GOT3 (cell line): ENCODE measurements at places on chromosomes 5 and 9.

DNA sequence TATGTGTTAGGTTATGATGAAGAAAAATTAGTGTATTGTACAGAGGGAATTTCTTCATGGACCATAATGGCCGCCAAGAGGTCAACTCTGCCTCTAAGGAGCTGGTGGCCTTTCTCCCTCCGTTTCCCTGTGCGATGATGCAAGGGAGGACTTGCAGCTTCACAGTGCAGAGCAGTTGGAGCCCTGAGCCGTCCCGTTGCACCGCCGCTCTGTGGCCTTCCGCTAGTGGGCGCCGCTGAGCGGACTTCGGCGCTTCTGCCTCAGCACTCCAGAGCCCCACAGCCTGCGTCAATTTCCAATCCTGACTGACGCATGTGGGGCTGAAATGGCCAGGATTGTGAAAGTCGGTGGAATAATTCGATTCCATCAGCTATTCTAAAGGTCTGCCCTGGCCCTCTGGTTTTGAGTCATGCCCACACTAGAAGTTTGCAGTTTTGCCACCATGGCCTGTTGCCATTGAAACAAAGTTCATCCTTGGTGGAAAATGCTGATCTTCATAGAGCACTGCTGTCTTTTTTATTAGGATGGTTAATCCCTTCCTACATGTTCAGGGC is 22.7 kb upstream of the LECT2 start:
- no peak for DNase-seq

GRCh38 chr5:154410786-154411185 is 35.0 kb upstream of the SAP30L start:
- DNase-seq = no peak

DNA sequence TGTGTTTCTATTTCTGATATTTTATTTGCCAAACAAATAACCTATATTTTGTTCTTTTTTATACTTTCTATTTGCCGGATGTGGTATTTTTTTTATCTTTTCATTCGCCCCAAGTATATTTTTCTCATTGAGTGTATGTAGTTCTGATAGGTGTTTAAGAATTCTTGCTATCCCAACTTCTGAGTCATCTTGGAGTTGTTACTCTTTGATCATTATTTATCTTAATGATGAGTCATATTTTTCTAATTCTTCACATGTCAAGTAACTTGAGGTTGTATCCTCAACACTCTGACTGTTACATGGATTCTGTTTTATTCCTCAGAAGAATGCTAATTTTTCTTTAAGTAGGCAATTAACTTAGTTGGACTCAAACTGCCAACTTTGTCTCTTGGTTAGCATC is 498.1 kb downstream of the TLE1 start:
- DNase-seq = no peak

GRCh38 chr5:67197536-67197935 is 937 bp upstream of the CD180 start:
- DNase-seq = no peak

GRCh38 chr9:108158236-108158995 is 668.8 kb upstream of the KLF4 start:
- DNase-seq = no peak

DNA sequence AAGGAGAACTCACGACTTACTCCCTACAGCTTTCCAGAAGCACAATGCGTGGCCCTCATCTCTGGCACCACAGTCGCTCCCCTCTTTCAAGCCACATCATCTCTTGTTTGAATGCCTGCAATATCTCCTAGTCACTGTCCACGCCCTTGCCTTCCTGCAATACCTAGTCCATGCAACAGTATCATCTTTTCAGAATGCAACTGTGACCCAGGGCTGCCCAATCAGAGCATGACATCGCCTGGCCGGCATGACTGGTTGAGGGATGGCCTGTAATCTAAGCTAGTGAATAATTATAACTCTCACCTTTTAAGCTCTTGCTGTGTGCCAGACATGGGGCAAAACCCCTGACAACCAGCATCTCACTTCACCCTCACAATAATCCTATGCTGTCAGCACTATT is 52.5 kb upstream of the CPEB4 start:
- DNase-seq = no peak

- no peak for DNase-seq
These were observed 39.1 kb upstream of the UGT3A2 start for GRCh38 chr5:36105819-36106218.

DNA sequence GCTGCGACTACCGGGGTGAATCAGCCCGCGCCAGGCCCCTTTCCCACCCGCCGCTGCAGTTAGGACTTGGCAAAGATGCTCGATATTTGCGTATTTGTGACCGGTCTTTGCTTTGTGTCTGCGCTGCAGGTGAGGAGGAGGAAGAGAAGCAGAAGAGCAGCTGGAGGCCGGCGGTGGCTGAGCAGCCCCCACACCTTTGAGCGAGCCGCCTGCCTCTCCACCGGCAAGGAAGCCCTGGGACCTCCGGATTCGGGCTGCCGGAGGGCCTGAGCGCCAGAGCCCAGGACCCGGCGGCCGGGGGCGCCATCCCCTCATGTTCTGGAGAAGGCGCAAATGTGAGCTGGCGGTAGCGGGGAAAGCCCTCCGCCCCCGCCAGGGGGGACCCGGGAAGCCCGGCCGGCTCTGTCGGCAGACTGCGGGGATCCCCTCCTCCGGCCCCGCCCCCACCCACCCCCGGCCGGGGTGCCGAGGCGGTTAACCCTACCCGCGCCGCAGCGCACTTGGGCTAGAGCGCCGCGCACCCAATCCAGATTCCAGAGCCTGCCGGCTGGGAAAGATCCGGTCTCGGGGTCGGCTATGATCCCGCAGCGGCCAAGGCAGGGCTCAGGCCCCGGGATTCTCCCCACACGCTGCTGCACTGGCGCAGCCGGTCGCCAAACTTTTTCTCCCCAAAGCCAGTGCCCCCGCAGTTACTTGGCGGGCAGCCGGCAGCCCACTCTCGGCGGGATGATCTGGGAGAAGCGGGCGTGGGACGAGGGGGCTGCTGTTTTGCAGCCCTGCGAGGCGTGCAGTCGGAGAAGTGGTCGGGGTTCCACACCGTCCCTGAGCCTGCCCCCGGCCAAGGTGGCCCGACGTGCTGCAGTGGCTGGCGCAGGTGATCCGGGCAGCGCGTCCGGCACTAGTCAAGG is 800 bp upstream of the KCNN2 start:
- no peak for DNase-seq
